ENCODE measurements at places on chromosomes 11 and 22.

DNA sequence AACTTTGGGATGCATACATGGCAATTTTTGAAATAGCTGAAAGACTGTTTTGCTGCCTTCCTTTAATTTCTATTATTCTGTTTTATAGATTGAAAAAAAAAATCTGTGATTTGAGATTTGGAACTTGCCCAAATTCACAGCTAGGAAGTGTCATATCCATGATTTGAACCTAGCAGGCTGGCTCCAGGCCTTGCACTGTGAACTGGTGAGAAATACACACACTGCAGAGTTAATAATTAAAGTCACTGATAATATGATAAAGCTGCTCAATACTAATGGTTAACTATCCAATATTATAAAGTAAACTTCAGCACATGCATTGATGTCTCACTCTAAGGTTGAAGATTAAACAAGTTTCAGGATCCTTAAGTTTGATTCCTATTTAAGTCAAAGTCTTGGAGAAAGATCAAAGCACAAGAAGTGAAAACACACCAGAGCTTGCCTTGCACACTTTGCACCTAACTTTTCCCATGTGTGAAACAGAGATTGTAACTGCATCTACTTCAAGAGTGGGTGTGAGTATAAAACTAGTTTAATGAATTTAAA lies 150.6 kb upstream of the CCDC179 start:
- DNase-seq: no peak

DNA sequence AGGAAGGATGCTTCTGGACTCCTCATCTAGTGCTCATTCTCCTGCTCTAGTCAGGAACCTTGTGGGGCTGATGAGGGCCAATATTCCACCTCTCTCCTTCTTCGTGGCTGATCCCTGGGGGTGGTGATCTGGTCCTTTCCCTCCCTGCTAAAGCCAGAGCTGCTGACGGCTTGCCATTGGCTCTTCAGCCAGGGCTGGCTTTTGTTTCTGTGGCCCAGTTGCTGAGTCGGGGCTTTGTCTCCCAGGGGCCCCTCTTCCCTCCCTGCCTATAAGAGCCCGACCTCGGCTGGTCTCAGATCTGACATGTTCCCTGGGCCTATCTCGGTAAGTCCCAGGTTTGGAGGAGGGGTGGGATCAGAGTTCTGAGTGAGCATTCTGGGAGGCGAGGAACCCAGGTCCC lies at the start of gene CRYBA4:
CRYBA4 (plus strand) TSS at position 301 of the 400 bp plus-strand sequence. CDS start 634 bp downstream, outside the sequence.
- no peak for DNase-seq

DNA sequence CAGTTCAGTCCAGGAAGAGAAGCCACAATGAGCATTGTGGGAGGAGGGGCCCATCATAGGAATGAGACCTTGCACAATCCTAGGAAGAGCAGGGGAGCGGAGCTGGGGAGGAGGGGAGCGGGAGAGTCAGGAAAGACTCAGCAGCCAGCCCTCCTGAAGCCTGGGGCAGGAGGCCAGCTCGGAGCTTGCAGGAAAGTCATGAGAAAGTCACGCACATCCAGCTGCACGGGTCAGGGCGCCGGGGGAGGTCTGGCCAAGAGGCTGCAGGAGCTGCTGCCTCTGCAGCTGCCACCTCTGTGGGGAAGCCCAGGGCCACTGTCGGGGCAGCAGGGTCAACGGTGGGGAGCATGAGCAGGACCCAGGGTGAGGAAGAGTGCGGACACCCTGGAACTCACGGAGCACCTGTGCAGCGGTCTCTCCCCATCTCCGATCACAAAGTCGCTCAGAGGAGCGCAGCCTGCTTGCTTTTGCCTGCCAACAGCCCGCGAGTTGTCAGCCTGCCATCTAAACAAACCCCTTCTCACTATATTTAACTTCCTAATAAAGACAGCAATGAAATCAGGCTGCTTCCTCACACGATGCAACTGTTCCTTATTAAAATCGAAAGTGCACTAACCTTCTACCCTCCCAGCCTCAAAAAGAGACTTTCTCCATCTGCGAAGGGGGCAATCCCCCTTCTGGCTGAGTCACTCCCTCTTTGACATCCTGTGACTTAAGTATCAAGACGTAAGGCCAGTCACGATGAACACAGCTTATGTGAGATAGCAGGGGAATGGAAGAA lies 52.9 kb upstream of the RTL6 start:
- peak; percentile 59 for DNase-seq

- DNase-seq: no peak
Measured at GRCh38 chr22:49735901-49736421, 91.7 kb downstream of the BRD1 start.

DNA sequence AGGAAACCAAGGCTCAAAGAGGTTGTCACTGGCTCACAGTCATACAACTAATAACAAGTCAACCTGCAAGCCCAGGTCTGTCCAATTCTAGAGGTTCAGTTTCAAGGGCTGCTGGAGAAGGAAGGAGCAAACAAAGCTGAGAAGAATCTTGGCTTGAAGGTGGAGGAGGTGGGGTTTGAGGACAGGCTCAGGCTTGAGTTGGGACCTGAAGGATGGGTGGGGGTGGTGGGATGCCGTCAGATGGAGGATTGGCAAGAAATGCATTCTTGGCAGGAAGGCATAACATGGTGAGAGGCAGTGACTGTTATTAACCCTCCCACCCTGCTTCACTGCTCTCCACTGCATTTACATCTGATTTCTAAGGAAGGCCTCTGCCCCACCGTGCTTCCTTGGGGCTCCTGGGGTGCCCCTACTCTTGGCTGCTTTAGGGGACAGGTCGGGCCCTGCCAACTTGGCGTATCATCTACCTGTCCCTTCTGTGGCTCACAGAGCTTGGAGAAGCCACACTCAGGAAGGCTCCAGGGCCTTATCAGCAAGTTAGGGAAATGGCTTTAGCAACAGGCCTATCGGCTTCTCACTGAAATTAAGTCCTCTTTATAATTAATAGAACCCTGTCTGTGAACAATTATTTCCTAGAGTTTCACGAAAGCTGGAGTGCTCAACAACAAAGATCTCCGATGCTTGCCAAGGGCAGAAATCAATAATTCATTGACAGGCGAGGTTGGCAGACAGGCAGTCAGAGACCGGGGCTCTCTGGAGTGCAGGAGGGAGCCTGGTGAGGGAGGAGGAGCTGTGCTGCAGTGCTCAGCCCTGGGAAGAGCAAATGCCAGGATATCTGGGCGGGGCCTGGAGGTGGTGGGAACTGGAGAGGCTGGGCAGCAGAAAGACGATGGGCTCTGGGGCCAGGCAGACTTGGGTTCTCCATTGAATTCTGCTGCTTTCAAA lies 84.9 kb upstream of the NARS2 start:
- DNase-seq: no peak

DNA sequence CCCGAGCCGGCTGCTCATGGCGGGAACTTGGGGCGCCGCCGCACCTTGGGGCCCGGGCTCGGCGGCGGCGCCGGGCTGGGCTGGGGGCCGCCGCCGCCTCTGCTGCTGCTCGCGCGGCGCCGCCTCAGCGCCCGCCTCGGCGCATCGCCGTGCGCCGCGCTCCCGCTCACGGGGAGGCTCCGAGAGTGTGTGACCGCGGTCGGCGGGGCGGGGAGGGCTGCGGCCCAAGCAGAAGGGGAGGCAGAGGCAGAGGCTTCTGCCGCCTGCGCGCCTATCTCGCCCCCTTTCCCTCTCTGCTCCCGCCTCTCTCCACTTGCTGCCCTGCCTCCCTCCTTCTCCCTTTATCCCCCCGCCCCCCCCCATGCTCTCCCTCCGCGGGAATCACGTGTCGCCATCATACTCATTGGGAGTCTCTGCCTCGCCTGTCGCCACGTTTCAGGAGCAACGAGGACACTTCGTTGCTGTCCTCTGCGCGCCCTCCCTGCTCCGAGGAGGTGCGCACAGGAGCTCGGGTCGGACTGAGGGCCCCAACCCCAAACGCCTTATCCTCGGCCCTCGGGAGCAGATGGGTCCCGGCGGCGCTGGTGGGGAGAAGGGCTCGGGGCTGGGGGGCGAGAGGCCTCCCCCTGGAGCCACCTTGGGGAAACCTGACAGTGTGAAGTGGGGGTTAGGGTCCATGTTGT lies at the start of gene GUCY1A2:
GUCY1A2 (minus strand) TSS at position 258 of the 683 bp plus-strand sequence. CDS start 421 bp downstream, outside the sequence.
- DNase-seq: peak; percentile 45

- no peak for DNase-seq
Measured at GRCh38 chr22:31199187-31199586, 12.9 kb upstream of the LIMK2 start.

- no peak for DNase-seq
Measured at GRCh38 chr22:23226497-23226850, 46.2 kb downstream of the BCR start.

DNA sequence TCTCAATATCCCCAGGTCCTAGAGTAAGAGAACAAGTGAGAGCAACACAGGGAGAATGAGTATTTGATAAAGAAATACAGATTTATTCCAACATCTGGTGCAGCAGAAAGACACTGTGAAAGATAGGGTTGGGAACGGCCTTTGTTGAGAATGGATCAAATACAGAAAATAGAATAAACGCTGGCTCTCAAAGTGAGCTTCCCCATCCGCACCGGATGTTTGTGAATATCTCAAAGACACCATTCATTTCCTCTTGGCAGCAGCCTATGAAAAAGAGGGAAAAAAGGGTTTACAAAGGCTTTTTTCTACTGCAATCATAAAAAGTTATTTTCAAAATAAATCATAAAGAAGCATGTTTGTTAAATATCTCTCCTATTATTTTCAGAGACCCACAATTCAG lies 279.3 kb downstream of the CASP12 start:
- DNase-seq: no peak

- no peak for DNase-seq
Measured at GRCh38 chr11:1743585-1744136, 6.7 kb downstream of the IFITM10 start.

DNA sequence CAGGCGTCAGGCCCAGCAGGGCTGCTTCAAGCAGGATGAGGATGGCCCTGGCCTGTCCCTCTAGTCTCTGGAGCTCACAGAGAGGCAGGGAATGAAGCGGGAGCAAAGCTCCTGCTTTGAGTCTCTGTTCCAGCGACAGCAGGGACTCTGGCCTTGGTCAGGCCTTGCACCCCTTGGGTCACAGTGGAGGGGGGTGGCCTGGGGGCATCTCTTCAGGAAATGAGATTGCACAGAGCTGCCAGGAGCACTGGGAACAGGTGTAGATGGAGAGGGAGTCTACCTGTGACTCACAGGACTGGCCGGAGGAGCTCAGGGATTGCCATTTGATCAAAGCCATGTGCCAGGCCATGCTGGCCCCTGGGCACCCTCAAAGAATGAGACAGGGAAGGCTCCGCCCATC lies 1.6 kb downstream of the ANO1 start:
- DNase-seq: no peak

- peak; percentile 52 for DNase-seq
Measured at GRCh38 chr11:128451652-128452470, 135.5 kb downstream of the ETS1 start.

GRCh38 chr22:48897645-48898370 lies 929.9 kb downstream of the BRD1 start:
- no peak for DNase-seq

GRCh38 chr11:1748636-1749394 lies 1.6 kb downstream of the IFITM10 start:
- peak; percentile 51 for DNase-seq

DNA sequence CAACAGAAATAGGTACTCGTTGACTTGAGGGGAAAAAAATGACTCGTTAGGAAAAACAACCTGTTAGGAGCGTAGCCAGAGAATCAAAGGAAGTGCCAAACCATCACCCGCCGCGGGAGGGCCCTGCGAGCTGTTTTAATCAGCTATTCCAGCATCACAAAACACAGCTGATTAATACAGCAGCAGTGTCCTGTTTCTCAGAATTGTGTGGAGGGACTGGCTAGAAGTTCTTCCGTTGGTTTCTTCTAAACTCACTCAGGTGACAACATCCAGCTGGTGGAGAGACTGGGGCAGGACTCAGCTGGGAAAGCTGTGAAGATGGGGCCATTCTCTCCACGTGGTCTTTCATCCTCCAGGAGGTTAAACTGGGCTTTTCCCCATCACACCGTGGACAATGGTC lies 28.0 kb downstream of the HSPA8 start:
- no peak for DNase-seq

DNA sequence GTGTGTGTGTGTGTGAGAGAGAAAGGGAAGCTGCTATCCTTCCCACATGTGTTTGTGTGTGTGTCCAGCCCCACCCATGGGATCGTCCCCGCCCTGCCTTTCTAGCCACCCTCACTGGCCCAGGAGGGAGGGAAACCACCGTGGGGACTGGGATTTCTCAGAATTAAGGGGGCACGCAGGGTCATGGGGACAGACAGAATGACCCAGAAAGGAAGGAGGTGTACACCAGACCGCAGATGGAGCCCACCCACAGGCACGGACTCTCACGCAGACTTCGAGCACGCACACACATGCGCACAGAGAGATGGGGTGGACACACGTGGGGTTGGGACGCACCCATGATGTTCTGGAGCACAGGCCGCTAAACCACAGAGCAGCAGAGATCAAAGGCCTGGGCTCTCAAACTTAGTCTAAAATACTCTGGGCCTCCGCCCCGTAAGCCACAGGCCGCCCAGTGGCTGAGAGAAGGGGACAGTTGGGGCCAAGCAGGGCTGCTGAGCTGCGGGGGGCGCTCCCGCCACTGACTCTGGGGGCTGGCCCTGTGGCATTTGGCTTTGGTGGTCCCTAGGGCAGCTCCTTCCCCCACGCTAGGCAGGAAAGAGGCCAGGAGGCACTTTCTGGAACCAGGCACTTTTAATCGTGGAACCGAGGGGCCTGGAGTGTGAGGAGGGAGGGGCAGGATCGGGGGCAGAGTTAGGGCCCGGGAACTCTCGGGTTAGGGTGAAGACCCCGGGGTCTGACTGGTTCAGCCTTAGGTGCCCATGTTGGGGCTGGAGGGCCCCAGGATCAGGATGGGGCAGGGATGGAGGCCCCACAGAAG lies 1.5 kb downstream of the IFITM5 start:
- DNase-seq: no peak
